ENCODE measurements at places on chromosomes 1 and 21. TPM values are rescaled to one million over a fixed set of nuclear protein-coding genes. Genes with fewer than 3 reads are reported as not detected.
A peak's percentile ranks its signal among the peaks of the same experiment; 100 is the strongest.

- DNase-seq, result no peak
These were observed 2.6 kb upstream of the MYOG start for GRCh38 chr1:203088441-203088840.

GRCh38 chr1:232547938-232548484, 81.9 kb downstream of the SIPA1L2 start:
- DNase-seq, result no peak

DNA sequence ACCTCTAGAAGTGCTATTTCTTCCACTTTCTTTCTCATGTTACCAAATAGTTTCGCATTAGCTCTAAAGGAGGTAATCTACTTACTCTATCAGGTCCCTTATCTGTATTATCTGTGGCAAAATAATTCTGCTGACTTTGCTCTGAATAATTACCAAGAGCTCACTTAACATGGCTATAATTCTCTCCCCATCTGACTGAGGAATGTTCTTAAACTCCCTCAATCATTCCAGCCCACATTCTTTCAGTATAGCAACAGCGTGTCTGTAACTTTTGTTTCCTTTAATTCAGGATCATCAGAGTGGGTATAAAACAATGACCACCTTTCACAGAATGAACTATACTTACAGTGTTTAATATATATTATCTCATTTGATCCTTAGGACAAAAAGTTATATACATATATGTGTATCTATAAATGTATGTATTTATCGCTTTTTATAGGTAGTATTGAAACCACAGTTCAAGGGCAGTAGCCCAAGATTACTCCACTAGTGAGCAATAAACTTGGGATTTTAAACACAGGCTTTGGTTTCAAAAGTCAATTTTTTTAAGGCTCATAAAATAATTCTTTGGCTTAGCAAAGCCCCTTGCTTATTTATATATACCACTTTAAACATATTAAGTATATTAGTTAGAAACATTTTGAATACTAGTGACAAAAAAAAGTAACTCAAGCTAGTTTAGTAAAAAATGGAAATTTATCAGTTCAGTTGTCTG, 36.1 kb upstream of the ST6GALNAC3 start:
- no peak for DNase-seq

GRCh38 chr1:29279406-29279805, 43.1 kb downstream of the PTPRU start:
- DNase-seq, result no peak

- no peak for DNase-seq
These were observed 58.6 kb upstream of the ZNF281 start for GRCh38 chr1:200468264-200469001.

Gene RPS6KA1
- 30.4 TPM for total RNA-seq

Gene SYPL2
- 1.8 TPM for total RNA-seq

DNA sequence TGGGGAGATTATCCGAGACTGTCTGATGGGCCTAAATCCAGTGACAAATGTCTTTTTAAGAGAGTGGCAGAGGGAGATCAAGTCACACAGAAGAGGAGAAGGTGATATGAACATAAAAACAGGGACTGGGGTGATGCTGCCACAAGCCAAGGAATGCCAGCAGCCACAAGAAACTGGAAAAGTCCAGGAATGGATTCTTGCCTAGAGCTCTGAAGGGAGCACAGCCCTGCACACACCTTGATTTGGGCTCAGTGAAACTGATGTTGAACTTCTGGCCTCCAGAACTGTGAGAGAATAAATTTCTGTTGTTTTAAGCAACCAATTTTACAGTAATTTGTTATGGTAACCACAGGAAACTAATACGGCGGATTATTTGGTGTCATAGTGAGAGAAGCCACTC, 19.5 kb downstream of the CITED4 start:
- DNase-seq, result no peak

GRCh38 chr1:16461681-16462080, 21.2 kb downstream of the NECAP2 start:
- no peak for DNase-seq

DNA sequence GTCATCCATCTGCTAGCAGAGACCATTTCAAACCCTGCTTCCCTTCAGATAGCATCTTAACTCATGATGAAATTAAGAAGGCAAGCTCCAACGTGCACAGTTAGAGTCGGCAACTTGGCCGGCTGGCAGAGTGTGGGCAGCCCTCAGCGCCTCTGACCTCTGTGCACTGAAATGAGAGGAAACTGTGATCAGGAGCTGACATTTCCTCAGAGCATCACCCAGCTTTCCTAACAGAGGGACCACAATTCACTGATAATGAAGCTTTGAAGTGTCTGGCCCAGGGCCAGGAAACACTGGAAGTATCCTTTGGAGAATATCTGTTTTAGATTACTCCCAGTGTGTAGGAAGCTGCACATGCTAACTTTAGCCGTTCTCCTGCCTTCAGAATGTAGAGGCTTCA, 145.0 kb upstream of the ZC3H11B start:
- no peak for DNase-seq

DNA sequence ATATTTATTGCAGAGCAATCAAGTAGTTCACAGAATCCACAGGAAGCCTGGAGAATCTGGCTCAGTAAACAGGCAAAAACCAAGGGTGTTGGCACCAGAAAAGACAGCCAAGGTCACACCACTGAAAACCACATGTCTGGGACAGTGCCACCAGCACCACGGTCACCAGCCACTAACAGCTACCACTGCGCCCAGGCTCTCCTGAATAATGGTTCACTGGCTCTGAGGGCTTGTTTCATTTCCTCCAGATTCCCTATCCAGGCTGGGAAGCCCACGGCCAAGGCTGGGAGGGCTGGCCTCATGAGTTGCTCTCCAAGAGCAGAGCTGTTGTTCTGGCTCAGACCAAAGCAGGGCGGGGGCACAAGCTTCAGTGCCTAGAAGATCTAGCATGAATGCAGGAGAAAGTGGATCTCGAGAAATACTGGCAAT, 54.5 kb upstream of the PTGFRN start:
- peak; percentile 82 for DNase-seq

Gene DNASE2B
- not detected for total RNA-seq

Gene LDLRAD1
- not detected for total RNA-seq

Gene RGS13
- total RNA-seq, result not detected

DNA sequence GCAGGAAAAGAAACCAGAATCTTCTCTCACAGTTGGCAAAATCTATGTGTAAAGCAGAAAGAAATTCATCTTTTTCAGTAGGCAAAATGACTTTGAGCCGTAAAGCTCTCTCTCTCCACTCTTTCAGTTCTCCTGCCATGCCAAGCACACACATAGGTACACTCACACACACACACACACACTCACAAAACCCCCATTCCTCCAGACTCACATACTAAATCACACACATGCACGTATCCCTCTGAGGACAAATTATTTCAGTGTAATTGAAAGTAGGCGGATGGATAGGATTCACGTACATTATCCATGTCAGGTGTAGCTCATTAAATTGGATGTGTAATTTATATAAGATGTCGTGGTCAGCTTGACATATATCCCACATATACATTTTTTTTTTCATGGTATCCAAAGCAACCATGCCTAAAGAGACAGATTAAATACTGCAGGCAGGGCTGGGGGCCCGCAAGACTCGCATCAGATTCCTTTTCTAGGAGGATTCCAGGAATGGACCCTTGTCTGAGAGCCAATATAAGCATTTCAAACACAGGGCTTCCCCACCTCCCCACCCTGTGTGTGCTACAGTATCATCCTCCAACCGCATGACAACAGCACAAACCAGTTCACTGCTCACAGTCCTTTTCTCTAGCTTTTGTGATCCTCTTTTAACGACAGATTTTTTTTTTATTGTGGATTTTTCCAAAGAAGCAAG, 320.9 kb downstream of the PCP4 start:
- no peak for DNase-seq

Gene SLC45A1
- total RNA-seq, result not detected

- no peak for DNase-seq
These were observed 34.3 kb downstream of the XKR8 start for GRCh38 chr1:27994060-27994459.

Gene SELP
- total RNA-seq, result 1.6 TPM

GRCh38 chr1:10819198-10819901, 22.9 kb upstream of the CASZ1 start:
- DNase-seq, result no peak

- no peak for DNase-seq
These were observed 1365.3 kb downstream of the NCAM2 start for GRCh38 chr21:22363504-22363903.

DNA sequence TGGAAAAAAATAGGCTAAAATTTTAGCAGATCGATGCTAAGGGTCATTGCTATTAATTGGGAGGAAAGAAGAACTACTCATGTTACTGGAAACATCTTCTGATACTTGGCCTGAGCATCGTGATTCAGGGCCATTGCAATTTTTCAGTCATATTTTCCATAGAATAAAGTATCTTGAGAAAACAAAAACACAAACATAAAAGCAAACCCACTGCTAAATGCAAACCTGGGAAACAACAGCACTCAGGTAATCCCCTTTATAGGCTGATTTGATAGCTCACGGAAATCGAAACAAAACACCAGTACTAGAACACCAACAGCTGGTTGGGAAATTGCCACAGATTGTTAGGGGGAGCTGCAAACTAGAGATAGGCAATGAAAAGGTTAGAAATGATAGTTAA, 172.9 kb upstream of the ESRRG start:
- DNase-seq, result no peak

DNA sequence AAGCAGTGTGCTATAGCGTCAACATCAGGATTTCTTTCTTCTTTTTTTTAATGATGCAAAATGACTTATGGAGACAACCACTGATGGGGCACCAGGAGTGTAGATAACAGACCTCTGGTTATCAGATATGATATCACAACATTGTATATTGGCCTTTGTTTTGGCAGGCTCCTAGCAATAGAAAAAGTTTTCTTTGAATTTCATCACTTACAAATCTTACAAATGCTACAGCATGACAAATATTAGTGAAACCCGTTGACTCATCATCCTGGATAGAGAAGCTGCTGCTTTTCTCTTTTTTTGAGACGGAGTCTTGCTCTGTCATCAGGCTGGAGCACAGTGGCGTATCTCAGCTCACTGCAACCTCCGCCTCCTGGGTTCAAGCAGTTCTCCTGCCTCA, 92.9 kb downstream of the LTN1 start:
- DNase-seq, result no peak

DNA sequence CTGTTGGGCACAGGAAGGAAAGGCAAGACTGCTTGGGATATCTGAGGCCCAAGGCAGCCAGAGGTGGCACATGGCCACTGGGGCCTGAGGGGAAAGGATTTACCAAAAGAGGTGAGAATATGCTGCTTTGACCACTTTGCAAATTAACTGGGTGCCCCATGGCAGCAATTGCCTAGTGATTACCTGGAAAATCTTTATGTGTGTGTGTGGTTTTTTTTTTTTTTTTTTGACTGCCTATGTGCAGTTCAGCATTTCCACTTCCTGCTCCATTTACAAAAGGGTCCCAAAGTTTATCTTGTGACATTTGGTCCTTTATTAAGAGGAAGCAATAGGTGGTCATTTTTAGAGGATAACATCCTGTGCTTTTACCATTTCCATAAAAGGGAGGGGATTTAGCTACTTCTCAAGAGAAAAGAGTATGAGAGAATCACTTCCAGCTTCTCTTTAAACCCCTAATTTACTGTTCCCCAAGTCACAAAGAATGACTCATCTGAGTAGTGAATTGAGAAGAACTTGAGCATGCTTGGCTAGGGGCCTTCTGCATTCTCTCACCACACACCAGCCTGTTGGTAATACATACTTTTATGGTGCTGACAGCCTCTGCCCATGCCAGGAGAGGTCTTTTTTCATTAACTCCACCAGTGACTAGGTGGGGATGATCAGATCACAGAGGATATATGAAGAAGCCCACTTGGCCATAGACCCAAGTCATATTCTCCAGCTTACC, 52.1 kb downstream of the SYDE2 start:
- no peak for DNase-seq

DNA sequence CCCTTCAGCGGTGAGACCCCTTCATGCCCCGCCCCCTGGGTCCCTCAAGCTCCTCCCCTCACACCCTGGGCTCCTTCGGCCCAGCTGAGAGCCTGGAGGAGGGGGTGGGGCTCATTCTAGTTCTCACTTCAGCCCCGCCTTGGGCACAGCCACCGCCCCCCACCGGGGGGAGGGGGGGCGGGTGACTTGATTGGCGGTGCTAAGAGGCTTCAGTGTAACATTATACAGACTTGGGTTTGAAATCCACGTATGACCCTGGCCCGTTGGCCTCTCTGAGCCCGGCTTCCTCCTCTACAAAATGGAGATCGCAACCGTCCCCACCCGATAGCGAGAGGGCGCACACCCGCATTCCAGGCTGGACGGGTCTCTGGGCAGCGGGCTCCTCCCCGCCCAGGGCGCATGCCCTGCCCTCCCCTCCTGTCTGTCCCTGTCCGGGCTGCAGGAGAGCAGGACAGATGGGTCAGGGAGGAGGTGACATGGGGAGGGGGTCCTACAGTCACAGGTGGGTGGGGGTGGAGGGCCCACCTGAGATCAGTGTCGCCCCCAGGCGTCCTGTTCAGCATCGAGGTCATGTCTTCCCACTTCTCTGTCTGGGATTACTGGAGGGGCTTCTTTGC, 5.1 kb downstream of the CLCNKB start:
- peak; percentile 52 for DNase-seq

Gene CD2
- total RNA-seq, result not detected

DNA sequence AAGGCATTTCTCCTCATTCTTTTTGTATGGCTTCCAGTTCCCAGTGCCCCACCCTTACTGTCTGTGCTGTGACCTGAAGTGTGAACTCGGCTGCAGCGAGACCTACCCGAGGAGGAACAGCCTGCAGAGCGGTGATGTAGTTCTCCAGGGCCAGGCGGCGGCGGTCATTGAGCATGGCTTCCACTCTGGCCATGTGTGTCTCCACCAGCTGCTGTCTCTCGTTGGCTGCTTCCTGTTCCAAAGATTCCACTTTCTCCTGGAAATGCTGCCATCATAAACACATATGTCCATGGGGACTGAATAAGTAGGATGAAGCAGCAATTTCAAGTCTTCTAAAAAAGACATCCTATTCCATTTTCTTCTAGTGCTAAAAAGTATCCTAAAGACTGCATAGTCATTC, 195.6 kb downstream of the APP start:
- DNase-seq, result no peak

DNA sequence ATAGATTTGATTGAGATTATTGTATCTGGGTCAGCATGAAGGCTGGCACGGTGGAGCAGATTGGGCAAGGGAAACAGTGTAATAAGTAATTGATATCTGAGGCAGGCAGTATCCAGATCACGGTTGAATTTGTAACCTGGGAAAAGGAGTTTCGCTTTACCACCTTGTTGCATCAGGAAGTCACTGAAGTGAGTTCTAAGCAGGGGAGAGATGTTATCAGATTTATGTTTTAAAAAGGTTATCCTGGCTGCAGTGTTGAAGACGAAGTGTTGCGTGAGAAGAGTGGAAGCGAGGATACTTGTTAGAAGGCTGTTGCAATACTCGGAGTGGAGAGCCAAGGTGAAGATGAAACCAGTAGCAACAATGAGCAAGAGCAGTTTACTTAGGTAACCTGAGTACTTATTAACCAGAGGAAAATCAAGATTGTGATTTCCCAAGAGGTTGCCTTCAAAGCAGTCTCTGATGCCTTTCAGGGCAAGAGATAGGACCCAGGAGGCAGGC, 77.8 kb downstream of the LHX9 start:
- no peak for DNase-seq

Gene DEPDC1
- not detected for total RNA-seq

- DNase-seq, result peak; percentile 95
These were observed 80.6 kb upstream of the SLFNL1 start for GRCh38 chr1:41101950-41102607.
